Upper lobe of left lung (tissue), 6 donors: ENCODE measurements at places on chromosomes 13 and 19. TPM values are rescaled to one million over a fixed set of nuclear protein-coding genes. Genes with fewer than 3 reads are reported as not detected.

CYP4F8 gene
- total RNA-seq: not detected

FBXO27 gene
- total RNA-seq: 4.6 TPM

NAPSA gene
- 2,332 TPM for total RNA-seq

CD70 gene
- total RNA-seq: 1.3 TPM

PODNL1 gene
- 3.1 TPM for total RNA-seq

BRSK1 gene
- total RNA-seq: 1.1 TPM

CBLC gene
- 4.0 TPM for total RNA-seq

SIAH3 gene
- total RNA-seq: not detected

CYP2A7 gene
- total RNA-seq: 1.8 TPM

DNA sequence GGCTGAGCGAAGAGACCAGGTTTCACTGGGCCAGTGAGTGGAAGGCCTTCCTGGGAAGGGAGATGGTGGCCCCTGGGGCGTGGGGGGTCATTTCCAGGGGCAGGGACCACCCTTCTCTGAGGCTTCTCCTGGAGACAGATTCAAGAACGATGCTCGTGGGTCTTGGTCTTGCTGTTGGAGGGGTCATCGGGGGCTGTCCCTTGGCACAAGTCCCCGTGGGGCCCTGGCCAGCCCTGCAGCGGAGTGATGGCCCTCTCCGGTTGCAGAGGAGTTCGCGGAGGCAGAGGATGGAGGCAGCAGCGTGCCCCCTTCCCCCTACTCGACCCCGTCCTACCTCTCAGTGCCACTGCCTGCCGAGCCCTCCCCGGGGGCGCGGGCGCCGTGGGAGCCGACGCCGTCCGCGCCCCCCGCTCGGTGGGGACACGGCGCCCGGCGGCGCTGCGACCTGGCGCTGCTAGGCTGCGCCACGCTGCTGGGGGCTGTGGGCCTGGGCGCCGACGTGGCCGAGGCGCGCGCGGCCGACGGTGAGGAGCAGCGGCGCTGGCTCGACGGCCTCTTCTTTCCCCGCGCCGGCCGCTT is 4.8 kb downstream of the TTC9B start:
- no peak overlapping the region for H3K4me3 ChIP-seq
- peaks cover 21% of the 10 kb centered on the region for H3K27me3 ChIP-seq
- peaks cover 19% of the 10 kb centered on the region for H3K4me1 ChIP-seq
- no peaks in the 10 kb centered on the region for H3K36me3 ChIP-seq

DNA sequence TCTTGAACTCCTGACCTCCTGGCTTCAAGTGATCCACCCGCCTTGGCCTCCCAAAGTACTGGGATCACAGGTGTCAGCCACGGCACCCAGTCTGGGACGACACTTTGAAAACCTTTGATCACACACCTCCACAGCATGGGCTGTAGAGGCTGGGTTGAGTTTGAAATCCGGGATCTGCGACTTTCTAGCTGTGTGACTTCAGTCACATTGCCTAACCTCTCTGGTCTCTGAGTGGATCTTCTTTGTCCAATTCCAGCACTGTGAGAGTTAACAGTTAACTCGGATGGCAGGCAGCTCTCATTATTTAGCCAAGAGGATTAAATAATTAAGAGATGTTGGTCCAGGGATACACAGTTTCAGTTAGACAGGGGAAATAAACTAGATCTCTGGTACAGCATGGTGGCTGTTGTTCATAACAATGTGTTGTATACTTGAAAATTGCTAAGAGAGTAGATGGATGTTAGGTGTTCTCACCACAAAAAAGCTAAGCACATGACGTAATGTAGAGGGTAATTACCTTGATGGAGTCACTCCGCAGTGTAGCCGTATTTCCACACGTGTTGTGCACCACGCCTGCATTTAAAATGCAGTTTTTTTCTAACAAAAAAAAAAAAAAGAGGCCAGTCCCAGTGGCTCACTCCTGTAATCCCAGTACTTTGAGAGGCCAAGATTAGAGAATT is 1.9 kb downstream of the GALP start:
- H3K27ac ChIP-seq: no peak overlapping the region
- H3K4me1 ChIP-seq: no peaks in the 10 kb centered on the region
- no peaks in the 10 kb centered on the region for H3K36me3 ChIP-seq

- no peak overlapping the region for H3K4me3 ChIP-seq
- H3K4me1 ChIP-seq: no peaks in the 10 kb centered on the region
- no peaks in the 10 kb centered on the region for H3K36me3 ChIP-seq
- no peaks in the 10 kb centered on the region for H3K27me3 ChIP-seq
Observed at GRCh38 chr13:68176475-68176874, 946.3 kb upstream of the PCDH9 start.

DNA sequence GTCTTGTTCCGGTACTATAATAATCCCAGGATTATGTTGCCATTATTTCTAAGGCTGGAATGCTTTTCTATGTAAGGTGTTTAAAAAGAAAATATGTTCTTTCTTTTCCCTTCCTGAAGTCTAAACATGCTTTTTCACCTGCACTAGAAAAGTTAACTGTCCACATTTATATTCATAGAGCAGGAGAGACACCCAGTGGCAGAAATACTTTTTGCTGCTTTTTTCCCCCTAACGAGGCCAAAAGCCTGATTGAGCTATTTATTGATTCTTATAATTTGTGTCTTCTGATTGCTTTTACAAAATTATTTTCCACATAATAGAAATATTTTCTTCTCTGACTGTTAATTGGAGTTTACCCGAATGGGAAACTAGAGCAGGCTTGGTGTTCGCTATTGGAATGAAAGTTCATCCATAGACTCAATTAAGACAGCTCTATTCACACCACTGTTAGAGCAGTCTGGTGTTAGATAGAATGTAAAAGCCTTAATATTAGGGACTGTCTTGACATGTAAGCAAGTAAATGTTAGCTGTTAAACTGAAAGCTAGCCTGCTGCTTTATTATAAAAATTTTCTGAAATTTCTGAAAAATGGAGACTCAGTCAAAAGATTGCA is 15.8 kb downstream of the GPR180 start:
- H3K27me3 ChIP-seq: no peaks in the 10 kb centered on the region
- peaks cover 5% of the 10 kb centered on the region for H3K36me3 ChIP-seq
- no peak for DNase-seq
- H3K4me1 ChIP-seq: no peaks in the 10 kb centered on the region
- no peak overlapping the region for H3K4me3 ChIP-seq

- no peaks in the 10 kb centered on the region for H3K4me1 ChIP-seq
- no peak for DNase-seq
- no peak overlapping the region for H3K27ac ChIP-seq
- H3K4me3 ChIP-seq: no peak overlapping the region
- H3K36me3 ChIP-seq: no peaks in the 10 kb centered on the region
Observed at GRCh38 chr13:84816567-84817105, 934.4 kb upstream of the SLITRK1 start.

DNA sequence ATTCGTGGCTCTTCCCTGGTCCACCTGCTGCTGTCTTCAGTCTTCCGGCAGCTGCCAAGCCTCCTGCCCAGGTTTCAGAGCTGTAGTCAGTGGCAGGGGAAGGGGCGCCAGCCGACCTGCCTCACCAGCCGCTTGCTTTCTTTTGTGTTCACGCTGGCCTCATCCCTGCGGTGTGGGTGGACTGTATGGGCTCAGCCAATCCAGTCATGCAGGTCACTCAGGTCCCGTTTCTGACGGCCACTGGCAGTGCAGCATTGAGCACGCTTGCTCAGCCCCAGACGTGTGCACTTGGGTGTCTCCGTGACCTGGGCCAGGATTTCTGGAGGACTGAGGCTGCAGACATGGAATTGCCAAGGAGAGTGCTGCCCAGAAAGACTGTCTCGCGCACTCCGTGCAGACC is 26.0 kb downstream of the AP1M1 start:
- no peak overlapping the region for H3K27ac ChIP-seq
- DNase-seq: no peak
- no peaks in the 10 kb centered on the region for H3K4me1 ChIP-seq
- H3K4me3 ChIP-seq: no peak overlapping the region

GRCh38 chr13:37211487-37211886 is 106.0 kb upstream of the CSNK1A1L start:
- H3K4me3 ChIP-seq: no peak overlapping the region
- H3K27ac ChIP-seq: no peak overlapping the region
- H3K4me1 ChIP-seq: no peaks in the 10 kb centered on the region
- DNase-seq: no peak
- H3K27me3 ChIP-seq: no peaks in the 10 kb centered on the region
- no peaks in the 10 kb centered on the region for H3K36me3 ChIP-seq

DNA sequence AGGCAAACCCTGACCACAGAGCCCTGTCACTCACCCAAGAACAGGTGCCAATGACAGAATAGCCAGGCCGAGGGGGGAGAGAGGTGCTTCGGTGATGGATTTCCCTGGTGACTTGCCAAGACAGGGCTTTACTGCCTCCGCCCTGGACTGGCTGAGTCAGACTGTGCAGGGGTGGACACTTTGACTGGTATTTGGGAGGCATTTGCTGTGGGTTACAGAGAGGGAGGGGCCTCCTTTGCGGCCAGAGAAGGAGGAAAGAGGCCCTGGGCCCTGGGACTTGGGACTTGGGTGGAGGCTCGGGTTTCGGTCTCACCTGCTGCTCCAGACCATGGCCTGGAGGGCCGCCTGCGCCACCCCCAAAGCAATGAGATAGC is 4.6 kb upstream of the EPS8L1 start:
- no peak for DNase-seq
- no peaks in the 10 kb centered on the region for H3K36me3 ChIP-seq
- no peaks in the 10 kb centered on the region for H3K27me3 ChIP-seq
- H3K27ac ChIP-seq: no peak overlapping the region
- no peak overlapping the region for H3K4me3 ChIP-seq

- H3K4me3 ChIP-seq: no peak overlapping the region
- H3K36me3 ChIP-seq: no peaks in the 10 kb centered on the region
- no peak overlapping the region for H3K27ac ChIP-seq
- H3K4me1 ChIP-seq: no peaks in the 10 kb centered on the region
Observed at GRCh38 chr19:44939668-44940067, 2.4 kb upstream of the APOC4 start.

DNA sequence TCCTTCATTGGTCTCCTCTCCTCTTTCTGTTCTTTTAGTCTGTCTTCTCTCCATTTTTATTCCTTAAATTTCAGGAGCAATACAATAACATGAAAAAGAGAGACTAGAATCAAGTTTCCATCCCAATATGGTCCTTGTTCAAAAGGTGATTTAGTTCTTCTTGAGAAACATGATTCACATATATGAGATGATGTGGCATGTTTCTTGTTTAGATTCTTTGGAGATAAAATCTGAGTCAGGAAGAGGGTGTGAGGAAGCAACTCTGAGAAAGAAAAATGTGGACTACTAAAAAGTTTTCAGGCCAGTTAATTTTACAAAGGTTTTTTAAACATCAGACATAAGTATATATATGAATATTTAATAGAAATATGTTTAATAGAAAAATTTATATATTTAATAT is 231.4 kb downstream of the OXGR1 start:
- no peaks in the 10 kb centered on the region for H3K36me3 ChIP-seq
- no peaks in the 10 kb centered on the region for H3K27me3 ChIP-seq
- DNase-seq: no peak
- H3K27ac ChIP-seq: no peak overlapping the region

- H3K27me3 ChIP-seq: no peaks in the 10 kb centered on the region
- H3K36me3 ChIP-seq: no peaks in the 10 kb centered on the region
- no peak overlapping the region for H3K27ac ChIP-seq
- no peaks in the 10 kb centered on the region for H3K4me1 ChIP-seq
Observed at GRCh38 chr19:28988066-28988465, 224.9 kb downstream of the UQCRFS1 start.

DNA sequence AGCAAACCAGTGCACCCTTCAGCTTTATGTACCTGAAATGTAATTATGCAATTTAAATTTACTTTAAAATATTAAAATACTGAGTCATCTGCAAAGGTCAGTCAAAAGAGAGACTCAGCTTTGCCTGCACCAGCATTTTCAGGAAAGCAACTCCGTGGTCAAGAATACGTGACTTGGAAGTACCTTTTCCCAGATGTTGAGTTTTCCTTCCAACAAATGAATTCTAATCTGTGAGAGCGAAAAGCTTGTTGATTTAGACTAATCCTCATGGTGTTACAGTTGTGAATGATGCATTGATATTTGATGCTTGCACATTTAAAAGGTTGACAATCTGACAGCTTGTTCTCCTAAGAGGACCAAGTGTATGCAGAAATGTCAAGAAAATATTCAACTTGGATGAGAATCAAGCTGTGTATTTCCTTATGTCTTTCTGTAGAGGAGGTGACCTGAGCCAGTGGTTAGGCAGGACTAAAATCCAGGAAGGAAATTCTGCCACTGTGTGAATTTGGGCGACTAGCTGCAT is 270.4 kb downstream of the ABCC4 start:
- H3K27ac ChIP-seq: no peak overlapping the region
- H3K4me1 ChIP-seq: no peaks in the 10 kb centered on the region
- H3K36me3 ChIP-seq: no peaks in the 10 kb centered on the region
- no peak overlapping the region for H3K4me3 ChIP-seq

DNA sequence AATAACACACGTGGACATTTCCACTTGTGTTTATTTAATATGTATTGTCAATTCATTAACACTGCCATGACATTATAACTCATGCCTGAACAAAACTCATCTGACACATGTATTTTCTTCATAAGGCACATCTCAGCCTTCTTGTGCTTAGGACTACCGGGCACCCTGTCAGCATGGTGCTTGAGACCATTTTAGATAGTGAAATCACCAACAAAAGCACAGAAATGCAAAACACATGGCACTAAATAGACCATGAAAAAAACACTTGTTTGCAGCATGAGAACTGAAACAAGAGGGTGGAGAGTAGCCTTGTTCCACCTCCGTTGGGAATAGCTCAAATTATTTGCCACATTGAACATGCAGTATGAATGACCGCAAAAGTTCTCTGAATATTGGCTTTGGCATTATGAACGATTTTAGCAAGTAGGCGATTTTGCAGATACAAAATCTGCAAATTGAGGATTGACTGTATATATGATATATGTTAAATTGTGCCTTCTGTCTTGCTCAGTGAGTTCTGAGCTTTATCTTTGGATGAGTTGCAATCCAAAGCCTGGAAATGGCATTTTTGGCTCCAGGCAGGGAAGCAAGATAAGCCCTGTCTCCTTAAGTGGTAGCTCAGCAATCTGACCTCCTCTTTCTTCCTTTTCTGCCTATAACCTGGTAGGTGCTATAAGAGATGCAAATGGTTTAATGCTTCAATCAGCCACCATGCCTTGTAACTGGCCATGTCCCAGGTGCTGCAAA is 328.2 kb downstream of the HS6ST3 start:
- no peaks in the 10 kb centered on the region for H3K4me1 ChIP-seq
- no peak for DNase-seq
- no peak overlapping the region for H3K27ac ChIP-seq
- no peaks in the 10 kb centered on the region for H3K27me3 ChIP-seq
